Stimulated activated effector memory CD8-positive, alpha-beta T cell treated with anti-CD3 and anti-CD28 coated beads, Interleukin-12 subunit alpha, Interleukin-12 subunit beta, amount 100 ng/mL, for 72 hours (primary cell): ENCODE measurements at places on chromosomes 3 and 15.

- no peak for DNase-seq
These were observed 238.1 kb upstream of the SETMAR start for GRCh38 chr3:4065085-4065484.

DNA sequence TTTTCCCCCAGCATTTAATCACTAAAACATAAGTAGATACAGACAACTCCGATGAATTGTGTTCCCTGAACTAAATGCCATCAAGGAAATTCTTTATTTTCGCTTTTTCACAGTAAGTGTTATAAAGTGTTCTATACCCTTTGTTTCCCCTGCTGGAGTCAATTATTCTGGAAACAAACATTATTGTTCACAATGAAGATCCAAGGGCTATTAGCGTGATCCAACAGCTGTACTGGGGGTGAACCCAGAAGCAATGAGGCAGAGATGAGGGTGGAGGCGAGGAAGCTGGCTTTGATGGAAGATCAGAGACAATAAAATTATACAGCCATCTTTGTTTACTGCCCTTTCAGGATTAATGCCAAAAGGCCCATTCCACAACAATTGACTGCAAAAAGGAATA is 250.3 kb upstream of the IGF1R start:
- no peak for DNase-seq

DNA sequence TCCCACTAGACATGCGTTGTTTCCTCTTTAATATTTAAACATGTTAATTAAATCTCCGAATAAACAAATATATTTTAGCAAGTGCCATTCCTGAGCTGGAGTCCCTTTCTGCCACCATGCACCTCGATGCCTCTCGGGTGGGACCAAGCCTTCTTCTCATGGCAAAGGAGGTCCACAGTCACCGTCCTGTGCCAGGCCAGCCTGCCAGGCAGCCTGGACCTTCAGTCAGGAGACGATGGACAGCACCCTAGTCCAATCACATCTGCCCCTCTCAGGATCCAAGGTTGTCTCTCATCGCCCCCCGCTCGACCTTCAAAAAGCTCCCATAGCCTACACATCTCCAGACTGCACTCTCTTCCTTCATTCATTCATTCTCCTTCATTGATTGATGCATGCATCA is 22.6 kb downstream of the NTRK3 start:
- DNase-seq, result no peak

- no peak for DNase-seq
These were observed 45.1 kb upstream of the RSL24D1 start for GRCh38 chr15:55241891-55242290.

- no peak for DNase-seq
These were observed 92.8 kb upstream of the UBE2E1 start for GRCh38 chr3:23712656-23713559.
